ENCODE measurements at places on chromosomes 5 and 9.
A peak's percentile ranks its signal among the peaks of the same experiment; 100 is the strongest.

- peak; percentile 56 for DNase-seq
These were observed 22.2 kb upstream of the JADE2 start for GRCh38 chr5:134503088-134503936.

DNA sequence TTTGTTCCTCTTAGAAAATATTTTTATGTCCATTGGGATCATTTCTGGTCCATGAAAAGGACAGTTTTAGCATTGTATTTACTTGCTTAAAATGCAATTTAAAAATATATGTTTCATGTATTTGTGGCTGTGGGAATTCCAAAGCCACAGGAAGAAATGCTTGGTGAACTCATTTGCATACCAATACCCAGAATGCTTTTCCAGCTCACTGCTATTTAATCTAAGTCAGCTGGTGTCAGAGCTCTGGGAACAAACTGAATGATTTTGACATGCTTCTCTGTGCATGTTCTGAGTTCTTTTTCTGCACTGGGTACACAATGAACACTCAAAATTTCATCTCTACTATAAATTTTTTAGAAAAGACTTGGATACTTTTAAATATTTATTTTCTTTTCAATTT lies 482.8 kb upstream of the ARRDC3 start:
- no peak for DNase-seq

DNA sequence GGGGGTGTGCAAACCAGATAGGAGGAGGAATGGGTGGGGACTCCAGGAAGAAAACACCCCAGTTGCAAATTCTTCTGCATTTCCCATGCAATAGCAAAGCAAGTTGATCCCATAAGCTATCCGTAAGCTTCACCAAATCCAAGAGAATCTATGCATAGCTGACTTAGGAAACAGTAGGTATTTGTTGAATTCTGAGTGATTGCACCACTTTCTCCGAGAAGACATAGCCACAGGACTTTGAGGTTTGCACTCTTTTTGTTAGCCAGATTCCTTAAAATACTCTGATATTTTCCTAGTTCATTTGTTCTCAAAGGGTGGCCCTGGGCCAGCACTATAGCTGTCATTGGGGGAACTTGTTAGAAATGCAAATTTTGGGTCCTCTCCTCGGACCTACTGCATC lies 271.9 kb downstream of the SLIT3 start:
- DNase-seq, result no peak

DNA sequence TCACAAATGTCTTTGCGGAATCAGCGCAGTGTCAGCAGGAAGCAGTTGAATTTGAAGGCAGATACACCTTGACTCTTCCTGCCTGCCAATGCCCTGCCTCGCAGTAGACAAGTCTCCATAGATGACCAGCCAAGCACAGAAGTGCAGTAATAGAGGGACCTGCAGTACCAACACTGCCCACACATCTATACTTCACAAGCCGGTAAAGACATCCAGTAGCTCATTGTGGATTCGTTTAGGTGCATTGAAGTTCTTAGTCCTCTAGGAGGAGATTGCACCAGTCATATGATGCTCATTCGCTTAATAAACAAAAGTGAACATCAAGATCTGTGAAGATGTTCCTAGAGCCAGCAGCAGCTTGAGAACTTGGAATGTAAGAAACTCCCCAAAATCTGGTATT lies 7.1 kb upstream of the IFNA2 start:
- no peak for DNase-seq

GRCh38 chr9:123355761-123356431 lies at the start of gene CRB2:
TSS of gene CRB2 (plus strand) at chr9:123356197. CDS start at chr9:123356261, 64 bp downstream.
- no peak for DNase-seq

GRCh38 chr9:21660976-21661375 lies 141.5 kb upstream of the MTAP start:
- DNase-seq, result no peak

- DNase-seq, result no peak
These were observed 89.0 kb downstream of the ANKH start for GRCh38 chr5:14782591-14782990.

- no peak for DNase-seq
These were observed 6.6 kb upstream of the NFIB start for GRCh38 chr9:14320271-14321181.

All from GM20000 (cell line).